AG20443 (cell line): ENCODE measurements at places on chromosomes 12 and 14.

- DNase-seq = peak; percentile 44
Observed at GRCh38 chr12:98532687-98533304, 17.4 kb downstream of the TMPO start.

DNA sequence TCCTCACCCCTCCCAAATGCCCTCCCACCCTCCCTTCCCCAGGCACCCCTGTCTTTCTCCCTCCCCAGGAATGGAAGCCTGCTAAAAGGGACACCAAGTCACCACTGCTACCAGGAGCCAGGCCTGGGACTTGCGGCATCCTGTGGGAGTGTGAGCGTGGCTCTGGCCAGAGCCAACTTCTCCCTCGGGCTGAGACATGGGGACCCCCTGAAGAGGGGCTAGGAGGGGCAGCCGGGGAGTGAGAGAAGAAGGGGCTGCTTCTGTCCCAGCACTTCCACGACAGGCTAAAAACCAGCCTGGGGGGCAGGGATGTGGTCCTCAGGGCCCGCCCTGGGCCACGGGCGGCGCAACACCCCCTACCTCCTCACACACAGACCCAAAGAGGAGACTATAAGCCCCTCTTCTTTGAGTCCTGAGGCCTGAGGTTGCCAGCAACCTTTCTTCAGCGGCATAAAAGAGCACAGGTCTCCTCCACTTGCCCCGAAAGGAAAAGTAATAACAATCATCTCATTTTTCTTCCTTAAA is 278.9 kb downstream of the DPF3 start:
- DNase-seq = no peak

DNA sequence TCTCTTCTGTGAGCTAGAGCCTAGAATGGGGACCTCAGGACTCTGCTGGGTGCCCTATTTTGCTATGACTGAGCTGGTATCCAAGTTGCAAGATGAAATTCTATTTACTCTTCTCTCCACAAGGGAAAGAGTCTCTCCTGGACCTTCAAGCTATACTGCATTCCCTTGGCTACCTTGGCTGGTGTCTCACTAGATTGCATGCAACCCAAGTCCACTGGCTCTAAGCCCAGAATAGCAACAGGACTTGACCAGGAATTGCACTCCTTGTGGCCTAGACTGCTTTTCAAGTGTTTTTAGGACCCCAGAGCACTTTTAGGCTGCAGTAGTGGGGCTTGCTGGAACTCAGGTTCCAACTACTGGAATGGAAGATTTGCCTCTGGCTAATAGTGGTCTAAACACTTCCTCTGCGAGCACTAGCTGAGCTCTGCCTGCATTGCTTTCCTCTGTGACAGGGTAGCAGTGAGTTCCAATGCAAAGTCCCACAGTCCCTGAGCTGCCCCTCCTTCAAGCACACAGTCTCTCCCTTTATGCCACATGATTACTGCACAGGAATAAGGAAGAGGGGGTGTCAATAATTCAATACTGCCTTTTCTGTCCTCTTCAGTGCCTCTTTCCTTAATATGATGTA is 1009.1 kb upstream of the FLRT2 start:
- no peak for DNase-seq

GRCh38 chr14:93346926-93347721 is at the start of gene COX8C:
COX8C (plus strand) TSS chr14:93347182; CDS start chr14:93347269, 87 bp downstream.
- DNase-seq = no peak

DNA sequence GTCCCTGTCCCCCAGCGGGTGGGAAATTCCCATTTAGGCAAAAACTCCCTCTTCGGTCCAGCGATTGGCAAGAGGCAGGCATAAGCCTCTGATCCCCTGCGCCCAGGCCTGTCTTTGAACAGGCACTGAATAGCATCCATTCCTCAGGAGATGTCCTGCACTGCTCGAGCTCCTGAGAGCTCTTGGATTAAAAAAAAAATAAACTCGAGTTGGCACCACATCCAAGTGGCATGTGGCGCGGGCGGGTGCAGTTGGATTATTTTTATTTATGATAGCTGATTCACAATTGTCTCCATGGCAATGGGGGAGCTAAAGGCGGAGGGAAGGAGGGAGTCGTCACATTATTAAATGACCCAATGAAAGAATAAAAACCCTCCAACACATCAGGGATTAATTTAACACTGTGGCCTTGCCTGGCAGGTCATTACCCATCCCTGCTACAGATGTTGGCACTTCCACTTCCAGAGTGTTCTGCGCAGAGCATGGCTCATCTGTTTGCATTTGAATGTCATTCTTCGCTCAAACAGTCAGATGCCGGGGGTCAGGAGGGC is 207.2 kb downstream of the AACS start:
- DNase-seq = no peak

GRCh38 chr12:9866860-9867269 is 2.3 kb downstream of the CLEC2B start:
- no peak for DNase-seq

GRCh38 chr12:45803111-45803510 is 73.6 kb downstream of the ARID2 start:
- DNase-seq = no peak

- DNase-seq = no peak
Observed at GRCh38 chr12:116033765-116034164, 243.7 kb downstream of the MED13L start.

GRCh38 chr12:31562594-31563328 is 28.2 kb downstream of the DENND5B start:
- DNase-seq = no peak

DNA sequence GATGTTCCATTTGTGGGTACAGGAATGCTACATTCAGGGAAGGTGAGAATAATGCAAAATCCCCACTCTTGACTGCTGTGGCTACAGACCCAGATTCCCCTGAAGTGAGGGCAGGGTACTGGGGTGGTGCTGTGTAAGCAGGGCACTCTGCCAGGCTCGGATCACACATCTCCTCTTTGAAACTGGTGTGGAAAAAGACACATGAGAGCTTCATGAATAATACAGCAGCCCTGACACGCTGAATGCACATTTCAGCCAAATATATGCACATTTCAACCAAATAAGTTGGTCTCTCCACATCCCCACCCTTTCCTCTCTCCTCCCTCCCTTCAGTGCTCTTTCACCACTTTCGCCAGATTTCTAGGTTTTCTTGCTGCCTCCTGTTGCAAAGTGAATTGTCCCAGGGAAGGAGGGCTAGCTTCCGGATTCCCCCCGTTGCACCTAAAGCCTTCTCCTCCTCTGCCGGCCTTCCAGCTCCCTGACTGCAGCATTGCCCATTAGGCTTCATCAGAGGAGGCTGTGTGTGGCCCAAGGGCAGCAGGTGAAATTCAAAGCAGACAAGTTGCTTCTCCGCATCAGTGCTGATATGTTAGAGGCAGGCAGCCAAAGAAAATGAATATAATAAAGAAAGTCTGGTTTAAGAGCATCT is 118.2 kb upstream of the TMCC3 start:
- DNase-seq = no peak

GRCh38 chr14:36424478-36425102 is 95.4 kb downstream of the NKX2-1 start:
- no peak for DNase-seq

DNA sequence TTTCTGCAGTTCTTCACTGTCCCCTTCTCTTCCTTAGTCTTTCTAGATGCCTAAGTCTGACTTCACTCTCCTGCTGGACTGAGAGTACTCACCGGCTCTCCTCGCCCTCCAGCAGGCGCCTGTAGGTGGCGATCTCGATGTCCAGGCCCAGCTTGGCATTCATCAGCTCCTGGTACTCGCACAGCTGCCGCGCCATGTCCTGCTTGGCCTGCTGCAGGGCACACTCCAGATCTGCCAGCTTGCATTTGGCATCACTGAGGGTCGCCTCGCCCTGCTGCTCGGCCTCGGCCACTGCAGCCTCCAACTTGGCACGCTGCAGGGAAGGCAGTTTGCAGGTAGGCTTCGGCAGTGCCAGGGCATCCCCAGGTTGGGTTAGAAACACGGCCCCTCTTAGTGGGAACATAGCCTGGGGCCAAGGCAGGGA is 5.2 kb downstream of the KRT84 start:
- peak; percentile 39 for DNase-seq

DNA sequence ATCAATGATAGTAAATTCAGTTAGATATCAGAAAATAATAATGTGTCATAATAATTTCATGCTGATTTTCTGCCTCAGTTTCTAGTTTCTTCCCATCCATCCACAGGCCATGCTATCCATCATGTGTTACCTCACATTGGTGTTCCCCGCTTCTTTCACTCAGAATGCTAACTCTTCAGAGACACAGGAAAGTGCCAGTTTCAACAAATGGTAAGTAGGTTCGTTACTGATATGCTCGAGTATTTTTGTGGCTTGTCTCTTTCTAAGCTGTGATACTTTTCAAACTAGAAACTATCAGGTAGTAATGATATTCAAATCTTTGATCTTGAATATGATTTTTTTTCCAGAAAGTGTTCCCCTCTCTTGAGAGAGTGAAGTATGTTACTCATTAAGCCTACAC is 1.5 kb downstream of the KLRB1 start:
- DNase-seq = no peak

- DNase-seq = no peak
Observed at GRCh38 chr12:98259693-98260092, 255.7 kb upstream of the TMPO start.

- DNase-seq = no peak
Observed at GRCh38 chr14:57818511-57818910, 47.4 kb downstream of the SLC35F4 start.

DNA sequence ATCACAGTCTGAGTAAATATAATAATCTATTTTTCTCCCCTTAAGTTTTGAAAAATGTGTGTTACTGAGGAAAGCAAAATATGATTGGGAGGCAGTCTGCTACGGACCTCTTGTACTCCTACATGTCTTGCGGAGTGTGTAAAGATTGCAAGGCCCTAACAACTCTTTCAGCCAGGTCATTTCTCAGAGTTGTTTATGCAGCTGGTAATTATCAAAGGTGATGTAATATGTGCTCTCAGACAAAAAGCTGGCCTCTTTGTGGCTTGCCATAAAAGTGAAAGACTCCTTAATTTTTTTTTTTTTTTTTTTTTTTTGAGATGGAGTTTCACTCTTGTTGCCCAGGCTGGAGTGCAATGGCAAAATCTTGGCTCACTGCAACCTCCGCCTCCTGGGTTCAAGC is 40.5 kb upstream of the MON2 start:
- no peak for DNase-seq
